Upper lobe of left lung (tissue), 6 donors: ENCODE measurements at places on chromosomes 3 and 15. TPM values are rescaled to one million over a fixed set of nuclear protein-coding genes. Genes with fewer than 3 reads are reported as not detected.

DNA sequence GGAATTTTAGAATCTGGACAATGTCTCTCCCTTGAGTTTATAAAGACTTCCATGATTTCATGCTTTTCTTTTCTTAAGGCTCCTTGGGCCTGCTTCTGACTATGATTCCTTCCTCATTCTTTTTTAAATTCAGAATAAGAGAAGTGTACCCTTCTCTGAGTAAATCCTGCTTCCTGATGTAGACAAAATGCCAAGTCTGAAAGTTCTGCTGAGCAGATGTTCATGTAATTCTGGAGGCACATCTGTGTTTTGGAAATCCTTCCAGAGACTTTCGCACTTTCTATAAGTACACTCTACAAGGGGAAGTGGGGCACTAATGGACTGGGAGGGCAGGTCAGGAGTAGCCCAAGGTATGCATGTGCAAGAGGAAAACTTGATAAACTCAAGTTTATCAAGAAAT, 24.8 kb downstream of the TPM1 start:
- H3K27me3 ChIP-seq, result no peaks in the 10 kb centered on the region
- peaks cover 46% of the 10 kb centered on the region for H3K36me3 ChIP-seq
- no peaks in the 10 kb centered on the region for H3K4me1 ChIP-seq
- DNase-seq, result no peak

DNA sequence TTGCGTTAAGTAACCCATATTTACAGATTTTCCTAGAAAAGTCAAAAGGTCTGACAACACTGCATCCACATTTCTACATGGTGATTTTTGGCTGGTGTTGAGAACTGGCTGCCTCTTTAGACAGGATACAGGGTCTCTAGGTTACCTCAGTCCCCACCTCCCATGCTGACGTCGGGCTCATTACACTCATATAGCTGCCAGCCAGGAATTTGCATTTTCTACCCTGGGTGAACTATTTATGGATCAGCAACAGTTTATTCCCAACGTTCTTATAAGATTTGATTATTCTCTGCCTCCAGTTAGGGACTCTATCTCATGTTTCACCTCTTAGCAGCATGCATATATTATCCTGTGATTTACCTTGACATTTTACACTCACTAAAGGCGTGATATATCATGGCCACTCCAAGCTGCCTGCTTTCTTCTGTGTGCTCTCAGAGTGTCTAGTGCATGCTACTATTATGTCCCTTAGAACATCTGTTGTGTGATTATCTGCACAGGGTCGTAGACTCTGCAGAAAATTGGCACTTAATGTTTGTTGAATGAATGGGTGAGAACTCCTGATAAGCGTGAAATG, 49.0 kb downstream of the CLDN11 start:
- no peak for DNase-seq
- H3K4me1 ChIP-seq, result peaks cover 8% of the 10 kb centered on the region
- no peak overlapping the region for H3K27ac ChIP-seq
- H3K36me3 ChIP-seq, result no peaks in the 10 kb centered on the region
- no peaks in the 10 kb centered on the region for H3K27me3 ChIP-seq

DNA sequence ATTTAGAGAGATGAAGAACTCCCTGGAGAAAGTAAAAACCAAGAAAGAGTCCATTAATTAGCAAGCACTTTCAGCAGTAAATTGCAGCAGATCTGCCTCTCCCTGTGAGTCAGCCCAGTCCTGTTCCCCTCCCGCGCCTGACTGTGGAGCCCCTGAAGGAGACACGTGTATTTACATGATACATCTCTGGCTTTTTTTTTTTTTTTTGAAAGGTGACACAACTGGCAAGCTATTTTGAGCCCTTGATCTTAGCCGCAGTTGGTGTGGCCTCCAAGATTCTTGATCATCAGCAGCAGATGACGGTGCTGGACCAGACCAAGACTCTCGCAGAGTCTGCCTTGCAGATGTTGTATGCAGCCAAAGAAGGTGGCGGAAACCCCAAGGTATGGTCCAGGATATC, 271.8 kb upstream of the TPM1 start:
- no peak for DNase-seq
- no peak overlapping the region for H3K4me3 ChIP-seq
- H3K27ac ChIP-seq, result no peak overlapping the region
- no peaks in the 10 kb centered on the region for H3K27me3 ChIP-seq

GRCh38 chr15:37221671-37222145, 121.4 kb upstream of the MEIS2 start:
- no peak for DNase-seq
- no peaks in the 10 kb centered on the region for H3K4me1 ChIP-seq
- H3K27me3 ChIP-seq, result no peaks in the 10 kb centered on the region
- no peak overlapping the region for H3K4me3 ChIP-seq
- no peaks in the 10 kb centered on the region for H3K36me3 ChIP-seq
- H3K27ac ChIP-seq, result no peak overlapping the region

DNA sequence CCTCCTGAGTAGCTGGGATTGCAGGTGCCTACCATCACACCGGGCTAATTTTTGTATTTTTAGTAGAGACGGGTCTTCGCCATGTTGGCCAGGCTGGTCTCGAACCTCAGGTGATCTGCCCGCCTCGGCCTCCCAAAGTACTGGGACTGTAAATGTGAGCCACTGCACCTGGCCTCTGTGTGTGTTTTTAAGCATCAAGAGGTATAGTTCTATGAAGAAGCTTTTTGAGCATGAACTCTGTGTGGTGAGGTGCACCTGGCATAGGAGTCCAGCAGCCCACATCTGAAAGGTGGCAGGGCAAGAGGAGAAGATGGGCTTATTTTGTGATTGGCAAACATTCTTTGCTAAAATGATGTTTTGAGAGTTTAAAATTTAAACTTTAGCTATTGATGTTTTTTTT, 118.0 kb downstream of the DGKG start:
- no peaks in the 10 kb centered on the region for H3K27me3 ChIP-seq
- no peak overlapping the region for H3K4me3 ChIP-seq
- H3K27ac ChIP-seq, result no peak overlapping the region
- no peaks in the 10 kb centered on the region for H3K36me3 ChIP-seq
- no peak for DNase-seq

GRCh38 chr3:60461267-60461666, 790.0 kb downstream of the FHIT start:
- no peaks in the 10 kb centered on the region for H3K27me3 ChIP-seq
- no peak for DNase-seq
- no peaks in the 10 kb centered on the region for H3K36me3 ChIP-seq
- H3K4me3 ChIP-seq, result no peak overlapping the region
- H3K27ac ChIP-seq, result no peak overlapping the region

DNA sequence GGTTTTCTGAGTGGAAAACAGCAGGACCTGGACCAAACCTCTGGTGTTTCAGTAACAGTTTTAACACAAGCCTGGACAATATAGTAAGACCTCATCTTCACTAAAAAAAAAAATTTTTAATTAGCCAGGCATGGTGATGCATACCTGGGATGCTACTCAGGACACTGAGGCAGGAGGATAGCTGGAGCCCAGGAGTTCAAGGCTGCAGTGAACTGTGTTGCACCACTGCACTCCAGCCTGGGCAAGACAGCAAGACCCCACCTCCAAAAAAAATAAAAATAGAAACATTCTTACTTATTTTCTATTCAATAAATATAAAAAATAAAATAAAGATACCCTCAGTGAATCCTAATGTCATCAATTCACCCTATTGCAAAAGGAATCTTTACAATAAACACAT, 21.5 kb downstream of the ULK4 start:
- no peak overlapping the region for H3K4me3 ChIP-seq
- no peaks in the 10 kb centered on the region for H3K27me3 ChIP-seq
- H3K36me3 ChIP-seq, result no peaks in the 10 kb centered on the region
- DNase-seq, result no peak

DNA sequence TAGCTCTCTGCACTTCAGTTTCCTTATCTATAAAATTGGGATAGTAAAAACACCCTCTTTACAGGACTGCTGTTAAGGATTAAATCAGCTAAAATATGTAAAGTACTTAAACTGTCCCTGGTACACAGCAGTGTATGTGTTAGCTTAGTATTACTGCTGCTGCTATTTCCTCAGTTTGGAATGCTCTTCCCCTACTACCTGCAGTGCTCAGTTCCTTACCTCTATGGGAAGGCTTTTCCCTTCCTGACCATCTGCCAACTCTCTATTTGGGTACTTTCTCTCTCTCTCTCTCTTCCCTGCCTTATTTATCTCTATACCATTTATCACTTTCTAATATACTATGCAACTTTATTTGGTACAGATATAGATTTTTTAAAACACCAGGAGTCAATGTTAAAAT, 26.5 kb downstream of the KPNA4 start:
- peaks cover 9% of the 10 kb centered on the region for H3K4me1 ChIP-seq
- H3K4me3 ChIP-seq, result no peak overlapping the region
- no peaks in the 10 kb centered on the region for H3K27me3 ChIP-seq
- DNase-seq, result no peak
- no peak overlapping the region for H3K27ac ChIP-seq

GRCh38 chr3:11238880-11239279, 33.3 kb upstream of the ATG7 start:
- H3K4me1 ChIP-seq, result peaks cover 3% of the 10 kb centered on the region
- no peak overlapping the region for H3K4me3 ChIP-seq
- no peaks in the 10 kb centered on the region for H3K27me3 ChIP-seq
- H3K27ac ChIP-seq, result no peak overlapping the region
- DNase-seq, result no peak

GRCh38 chr15:89115547-89115946, 27.3 kb downstream of the ABHD2 start:
- no peak for DNase-seq
- peak overlapping the region; percentile 39 for H3K27ac ChIP-seq
- peaks cover 46% of the 10 kb centered on the region for H3K4me1 ChIP-seq
- no peak overlapping the region for H3K4me3 ChIP-seq
- peaks cover 17% of the 10 kb centered on the region for H3K36me3 ChIP-seq

LRRC31 gene
- total RNA-seq, result 1.0 TPM

WDR76 gene
- total RNA-seq, result 10.1 TPM
